ENCODE measurements at places on chromosomes 2 and 18.

GRCh38 chr2:85905187-85905666, 16.4 kb upstream of the ST3GAL5 start:
- no peak for DNase-seq

- no peak for DNase-seq
These were observed 14.7 kb upstream of the GCG start for GRCh38 chr2:162166745-162167144.

DNA sequence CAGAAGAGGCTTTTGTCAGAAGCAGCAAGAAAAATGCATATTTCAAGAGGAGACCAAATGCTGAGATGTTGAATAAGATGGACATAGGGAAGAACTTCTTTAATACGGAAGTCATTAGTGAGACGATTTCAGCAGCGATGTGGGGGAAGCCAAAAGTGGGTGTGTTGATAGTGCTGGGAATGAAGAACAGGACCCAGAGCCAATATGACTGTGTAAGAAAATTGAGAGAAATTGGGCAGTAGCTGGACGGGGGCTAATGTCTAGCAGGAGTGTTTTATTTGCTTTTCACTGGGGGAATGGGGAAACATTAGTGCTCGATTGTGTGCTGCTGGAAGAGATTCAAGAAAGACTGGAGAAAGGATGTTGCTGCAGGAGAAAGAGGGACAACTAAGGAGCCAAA, 788.7 kb upstream of the KLHL29 start:
- no peak for DNase-seq

GRCh38 chr2:85578243-85579180, 1.1 kb downstream of the VAMP8 start:
- DNase-seq: peak; percentile 14

DNA sequence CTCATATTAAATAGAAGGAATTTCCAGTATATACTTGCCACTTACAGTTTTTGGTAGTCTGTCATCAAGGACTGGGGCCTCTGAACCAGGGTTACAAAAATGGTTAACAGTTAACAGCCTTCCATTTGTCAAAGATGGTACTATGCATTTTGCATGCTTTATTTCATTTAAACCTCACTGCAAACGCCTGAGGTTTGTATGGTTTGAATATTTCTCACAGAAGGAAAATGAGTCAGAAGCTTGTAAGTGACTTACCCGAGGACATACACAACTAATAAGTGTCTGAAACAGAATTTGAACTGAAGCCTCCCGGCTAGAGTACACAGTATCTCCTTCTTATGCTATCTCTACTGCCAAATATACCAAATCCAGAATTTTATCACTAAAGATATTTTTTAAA, 1593.5 kb upstream of the ACVR2A start:
- no peak for DNase-seq

DNA sequence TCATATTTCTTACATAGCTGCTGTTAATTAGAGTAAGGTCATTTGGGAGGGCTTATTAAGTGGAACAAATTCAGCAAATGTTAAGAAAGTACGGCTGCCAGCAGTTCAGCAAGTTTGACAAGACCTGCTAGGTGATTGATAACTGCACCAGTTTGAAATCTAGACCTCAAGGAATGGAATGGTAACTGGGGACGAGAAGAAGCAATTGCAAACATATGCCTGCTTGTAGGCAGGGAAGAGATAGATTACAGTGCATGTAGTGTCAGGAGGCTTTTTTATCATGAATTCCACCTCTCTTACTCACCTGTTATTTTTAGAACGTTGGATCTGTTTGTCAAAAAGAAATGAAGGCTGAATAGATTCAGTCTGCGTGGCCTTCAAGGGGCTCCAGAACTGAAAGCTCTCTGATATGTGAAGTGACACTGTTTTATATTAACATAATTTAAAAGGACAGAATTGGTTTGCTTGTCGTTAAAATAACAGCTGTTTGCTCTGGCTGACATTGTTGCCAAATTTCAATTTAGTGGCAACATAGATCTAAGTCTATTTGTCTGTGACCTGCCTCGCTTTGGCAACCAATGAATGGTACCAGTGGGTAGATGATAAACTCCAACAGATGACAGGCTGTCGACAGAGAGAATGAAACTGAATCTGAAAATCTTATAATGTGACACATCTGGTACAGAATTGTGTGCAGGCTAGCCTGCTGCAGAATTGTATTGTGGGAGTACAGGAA, 199.3 kb downstream of the ZNF407 start:
- no peak for DNase-seq

DNA sequence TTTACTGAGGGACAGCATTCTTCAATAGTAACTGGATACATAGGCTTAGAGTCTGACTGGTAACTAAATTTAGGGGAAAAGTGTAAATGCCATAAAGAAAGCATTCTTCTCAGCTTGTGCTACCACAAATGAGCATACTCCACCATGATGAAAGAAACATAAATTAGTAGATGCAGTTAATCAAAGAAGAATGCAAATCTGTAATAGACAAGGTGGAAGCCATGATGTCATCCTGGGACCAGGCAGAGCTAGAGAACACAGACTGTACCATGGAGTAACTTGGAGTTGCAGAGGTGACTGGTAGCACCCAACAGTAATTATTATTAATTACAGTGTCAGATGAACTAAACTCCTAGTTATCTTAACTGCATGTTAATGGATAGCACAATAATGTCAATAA, 51.7 kb downstream of the RBKS start:
- DNase-seq: no peak

DNA sequence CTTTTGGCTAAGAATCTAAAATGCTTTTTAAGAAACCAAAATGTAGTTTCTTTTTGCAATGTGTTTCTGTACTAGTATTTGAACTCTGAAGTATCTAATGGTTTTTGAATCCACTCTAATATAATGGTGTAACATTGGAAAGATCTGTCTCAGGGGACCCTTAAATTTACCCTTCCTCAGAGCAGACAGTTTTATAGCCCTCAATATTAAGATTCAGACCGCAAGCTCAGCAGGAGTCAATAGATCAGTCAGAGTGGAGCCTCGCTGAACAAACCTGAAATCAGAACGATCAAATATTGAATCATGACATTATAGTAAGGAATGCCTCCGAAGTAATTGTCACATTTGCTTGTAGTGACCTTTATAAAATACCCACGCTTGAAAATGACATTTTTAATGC, 18.3 kb downstream of the SGPP2 start:
- no peak for DNase-seq

DNA sequence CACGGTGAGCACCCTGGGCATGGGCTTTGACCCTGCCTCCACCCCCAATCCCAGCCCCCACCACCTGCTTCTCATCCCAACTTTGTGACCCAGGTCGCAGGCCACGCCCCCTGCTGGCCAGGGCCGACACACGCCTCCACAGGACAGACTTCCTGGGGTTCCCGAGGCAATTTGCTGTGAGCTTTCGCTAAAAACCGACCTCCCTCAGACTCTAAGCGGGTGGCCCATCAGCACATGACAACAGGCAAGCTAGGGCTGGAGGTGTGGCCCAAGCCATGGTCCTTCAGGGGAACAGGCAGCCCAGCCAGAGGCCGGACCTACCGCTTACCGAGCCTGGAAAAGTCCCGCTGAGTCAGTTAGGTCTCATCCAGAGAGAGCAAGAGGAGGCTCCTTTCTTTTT, 31.9 kb downstream of the C1QL2 start:
- DNase-seq: no peak

DNA sequence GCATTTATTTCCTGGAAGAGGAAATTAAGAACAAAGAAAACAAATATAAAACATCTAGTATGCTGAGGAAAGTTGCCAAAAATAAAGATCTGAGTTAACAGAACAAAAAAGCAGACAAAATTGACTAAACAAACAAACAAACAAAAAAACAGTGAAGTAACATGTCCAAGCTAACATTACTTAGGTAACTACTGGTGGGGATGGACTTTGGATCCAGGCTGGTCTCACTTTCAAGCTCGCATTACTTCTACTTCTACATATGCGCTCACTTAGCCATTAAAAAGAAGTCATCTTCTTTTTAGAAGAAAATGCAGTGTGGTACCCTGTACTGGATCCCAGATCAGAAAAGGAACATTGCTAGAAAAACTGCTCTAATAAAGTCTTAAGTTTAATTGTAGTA, 358.9 kb downstream of the NCKAP5 start:
- no peak for DNase-seq

- no peak for DNase-seq
These were observed 290.4 kb downstream of the RNF144A start for GRCh38 chr2:7207631-7208030.

- DNase-seq: no peak
These were observed 44.2 kb upstream of the RAB6D start for GRCh38 chr2:131408207-131408606.

- DNase-seq: no peak
These were observed 1.5 kb downstream of the AP1S3 start for GRCh38 chr2:223835701-223836532.

GRCh38 chr2:166067229-166067628, 60.6 kb downstream of the SCN1A start:
- no peak for DNase-seq

GRCh38 chr2:202377207-202377761, 1.2 kb downstream of the BMPR2 start:
- DNase-seq: no peak

DNA sequence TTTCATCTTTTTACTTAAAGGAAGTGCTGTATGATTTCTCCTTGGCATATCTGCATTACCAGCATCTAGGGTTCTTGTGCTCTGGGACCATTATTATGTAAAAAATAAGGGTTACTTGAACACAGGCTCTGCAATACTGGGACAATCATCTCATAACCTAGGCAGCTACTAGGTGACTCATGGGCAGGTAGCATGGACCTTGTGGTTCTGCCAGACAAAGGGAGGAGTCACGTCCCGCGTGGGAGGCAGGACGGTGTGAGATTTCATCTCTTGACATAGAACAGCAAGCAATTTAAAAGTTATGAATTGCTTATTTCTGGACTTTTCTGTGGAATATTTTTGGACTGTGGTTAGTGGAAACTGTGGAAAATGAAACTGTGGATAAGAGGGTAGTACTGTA, 34.1 kb downstream of the ASAP2 start:
- no peak for DNase-seq

DNA sequence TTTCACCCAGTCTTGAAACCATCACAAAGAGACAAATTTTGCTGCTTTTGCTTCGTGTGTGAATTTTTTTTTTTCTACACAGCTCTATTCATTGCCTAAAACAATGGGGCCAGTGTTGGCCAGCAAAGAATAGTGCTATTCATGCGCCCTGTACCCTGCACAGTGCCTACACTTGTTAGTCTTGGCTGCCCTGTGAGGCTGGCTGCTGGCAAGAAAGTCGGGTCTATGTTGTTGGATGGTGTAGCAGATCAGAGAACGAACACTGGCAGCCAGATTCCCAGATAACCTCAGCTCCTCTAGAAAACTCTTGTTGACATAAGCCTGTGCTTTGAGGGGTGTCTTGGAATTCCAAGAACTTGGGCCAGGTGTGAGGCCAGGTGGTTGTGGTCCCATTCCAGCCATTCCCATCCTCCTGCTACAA, 455.7 kb upstream of the TCF4 start:
- no peak for DNase-seq

DNA sequence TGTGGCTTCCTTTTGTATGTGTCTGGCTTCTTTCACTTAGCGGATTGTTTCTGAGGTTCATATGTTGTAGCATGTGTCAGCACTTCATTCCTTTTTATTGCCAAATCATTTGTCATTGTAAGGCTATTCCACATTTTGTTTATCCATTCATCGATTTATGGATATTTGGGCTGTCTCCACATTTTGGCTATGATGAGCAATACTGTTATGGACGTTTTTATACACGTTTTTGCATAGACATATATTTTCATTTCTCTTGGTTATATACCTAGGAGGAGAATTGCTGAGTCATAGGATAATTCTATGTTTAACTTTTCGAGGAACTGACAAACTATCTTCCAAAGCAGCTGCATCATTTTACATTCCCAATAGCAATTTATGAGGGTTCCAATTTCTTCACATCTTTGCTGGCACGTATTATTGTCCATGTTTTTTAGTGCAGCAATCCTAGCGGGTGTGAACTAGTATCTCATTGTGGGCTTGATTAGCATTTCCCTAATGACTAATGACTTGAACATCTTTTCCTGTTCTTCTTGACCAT, 48.1 kb upstream of the TBC1D8 start:
- DNase-seq: no peak

DNA sequence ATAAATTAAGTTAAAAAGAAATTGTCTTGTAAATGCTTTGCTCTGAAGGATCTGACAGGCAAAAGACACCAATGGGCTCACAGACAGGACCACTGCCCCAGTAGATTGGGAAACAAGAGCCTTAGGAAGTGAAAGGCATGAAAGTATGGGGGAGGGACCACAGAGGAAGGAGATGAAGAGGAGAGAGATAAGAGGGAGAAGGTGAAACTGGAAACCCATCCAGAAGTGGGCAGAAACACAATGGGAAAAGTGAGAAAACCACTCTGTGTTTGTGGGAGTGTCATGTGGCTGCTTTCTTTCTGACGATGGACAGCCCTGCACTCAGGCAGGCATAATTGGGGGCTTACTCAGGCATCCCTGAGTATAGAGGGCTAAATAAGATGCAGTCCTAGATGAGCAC, 101.5 kb upstream of the STON1 start:
- no peak for DNase-seq

DNA sequence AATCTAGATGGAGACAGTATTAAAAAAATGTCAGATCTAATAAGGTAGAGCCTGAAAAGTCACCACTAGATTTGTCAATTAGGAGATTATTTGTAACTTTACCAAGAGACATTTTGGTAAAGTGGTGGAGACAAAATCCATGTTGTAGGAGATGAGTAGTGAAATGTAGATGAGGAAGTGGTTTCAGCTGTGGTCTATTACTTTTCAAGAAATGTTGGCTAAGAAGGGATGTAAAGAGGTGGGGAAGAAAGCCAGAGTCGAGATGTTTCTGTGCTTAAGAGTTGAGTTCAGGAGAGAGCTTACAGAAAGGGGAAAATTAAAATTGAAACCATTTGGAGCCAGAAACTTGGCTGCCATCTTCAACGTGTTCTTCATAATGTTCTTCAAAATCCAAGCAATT, 22.2 kb downstream of the ACVR2A start:
- DNase-seq: no peak

GRCh38 chr18:5419601-5420000, 124.1 kb upstream of the ZBTB14 start:
- DNase-seq: no peak

GRCh38 chr2:211944572-211944971, 594.0 kb downstream of the ERBB4 start:
- DNase-seq: no peak

DNA sequence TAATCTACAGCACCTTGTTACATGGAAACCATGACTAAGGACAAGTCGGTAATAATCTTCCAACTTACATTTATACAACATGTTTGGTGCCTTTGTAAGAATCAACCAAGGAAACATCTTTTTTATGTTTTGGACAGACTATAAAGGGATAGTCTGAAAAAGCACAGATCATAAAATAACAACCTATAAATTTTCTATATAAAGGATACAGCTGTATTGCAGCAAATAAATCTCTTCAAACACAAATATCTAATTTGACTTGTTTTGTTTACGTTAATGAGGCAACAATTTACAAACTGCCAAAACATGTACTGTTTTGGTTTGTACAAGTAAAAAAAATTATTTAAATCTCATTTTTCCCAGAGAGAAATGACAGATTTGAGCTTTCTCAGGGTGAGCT, 92.5 kb downstream of the SRBD1 start:
- DNase-seq: no peak
